Central memory CD4-positive, alpha-beta T cell (primary cell): ENCODE measurements at places on chromosomes 12 and 14.
A peak's percentile ranks its signal among the peaks of the same experiment; 100 is the strongest.

DNA sequence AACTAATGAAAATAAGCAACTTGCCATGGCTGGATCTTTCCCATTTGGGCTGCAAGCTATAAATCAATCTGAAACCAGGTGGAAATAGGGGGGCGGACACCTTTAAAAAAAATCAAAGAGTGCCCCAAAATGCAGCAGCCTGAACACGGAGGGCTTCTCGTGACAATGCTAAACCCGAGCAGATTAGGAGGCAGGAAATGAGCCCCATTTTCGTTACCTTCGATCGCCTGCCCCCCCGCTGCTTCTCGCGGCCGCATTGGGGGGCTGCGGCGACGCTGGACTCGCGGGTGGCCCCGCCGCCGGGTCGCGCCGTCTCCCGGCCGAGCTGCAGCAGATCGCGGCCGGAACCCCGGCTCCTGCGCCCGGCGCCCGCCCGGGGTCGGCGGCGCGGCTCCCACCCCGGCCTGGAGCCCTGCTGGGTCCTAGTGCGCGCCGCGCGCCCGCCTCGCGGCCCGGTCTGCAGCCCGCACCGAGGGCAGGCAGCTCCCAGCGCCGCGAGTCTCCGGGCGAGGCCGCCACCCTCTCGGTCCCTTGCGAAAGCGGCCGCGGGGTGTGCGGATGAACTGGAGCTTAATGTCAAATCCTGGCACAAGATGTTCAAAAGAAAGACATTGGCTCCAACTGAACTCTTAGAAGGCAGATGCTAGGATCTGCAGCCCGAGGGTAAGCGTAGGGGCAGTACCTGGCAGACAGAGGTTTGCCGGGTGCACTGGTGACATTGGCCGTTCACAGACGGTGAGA, 201.9 kb upstream of the FOXN3 start:
- DNase-seq, result peak; percentile 75

GRCh38 chr12:94282675-94283074, 134.3 kb downstream of the PLXNC1 start:
- DNase-seq, result peak; percentile 64

DNA sequence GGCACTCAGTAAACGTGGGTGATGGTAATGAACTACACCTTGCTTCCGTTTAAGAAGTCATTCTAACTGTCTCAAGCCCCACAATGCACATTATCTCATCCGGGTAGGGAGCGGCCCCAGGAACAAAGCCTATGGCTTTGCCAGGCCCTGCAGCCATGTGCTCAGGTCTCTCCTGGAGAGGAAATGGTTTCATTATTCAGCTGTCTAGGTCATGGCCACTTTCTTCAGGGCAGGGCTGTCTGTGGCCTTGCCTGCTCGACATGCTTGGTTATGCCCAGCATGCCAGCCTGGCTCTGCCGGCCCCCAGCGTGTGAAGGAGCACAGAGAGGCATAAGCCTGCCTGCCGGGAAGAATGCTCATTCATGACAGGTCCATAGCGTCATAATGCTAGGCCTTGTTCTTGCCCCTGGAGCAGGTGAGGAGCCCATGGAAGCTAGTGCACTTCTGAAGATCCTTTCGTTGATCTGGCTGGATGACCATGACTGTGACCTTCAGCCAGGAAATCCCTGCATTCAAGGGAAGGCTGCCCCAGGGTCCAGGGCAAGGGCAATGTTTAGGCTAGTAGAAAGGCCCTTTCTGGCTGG, 26.3 kb upstream of the FOS start:
- DNase-seq, result no peak

- DNase-seq, result no peak
Observed at GRCh38 chr12:68428724-68429501, 96.8 kb upstream of the MDM1 start.

DNA sequence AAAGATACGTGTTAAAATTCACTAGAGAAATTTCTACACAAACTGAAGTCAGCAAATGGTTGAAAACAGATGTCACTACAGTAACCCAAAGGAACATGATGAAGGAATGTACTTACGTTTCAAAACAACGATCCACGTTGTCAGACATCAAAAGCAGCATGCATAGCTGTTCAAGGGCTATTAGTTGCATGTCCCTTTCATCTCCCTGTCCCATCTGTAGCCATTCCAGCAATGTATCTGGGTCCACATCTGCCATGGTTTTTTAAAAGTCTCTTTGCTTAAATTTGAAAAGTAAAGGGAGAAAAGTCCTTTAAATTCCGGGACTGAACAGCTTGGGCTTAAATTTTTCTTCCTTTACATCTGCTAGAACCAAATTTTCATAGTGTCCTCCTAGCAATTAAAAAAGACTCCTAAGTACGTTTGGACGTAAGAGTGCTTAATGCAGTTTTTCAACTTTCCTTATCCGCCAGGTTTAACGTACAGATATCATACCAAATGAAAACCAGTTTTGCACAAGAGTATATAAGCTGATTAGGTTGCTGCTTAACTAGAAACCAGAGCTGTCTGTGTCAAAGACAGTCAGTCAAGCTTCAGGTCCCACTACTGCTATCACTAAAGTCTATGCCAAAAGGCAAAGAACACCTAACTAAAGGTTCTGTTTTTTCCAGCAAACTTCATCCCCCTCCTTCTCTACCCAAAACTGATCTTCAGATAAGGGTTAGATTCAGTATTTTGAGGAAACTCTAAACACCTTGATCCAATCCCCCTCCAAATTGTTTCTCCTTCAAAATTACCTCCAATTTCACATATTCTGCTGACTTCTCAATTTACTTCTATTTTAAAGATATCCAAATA, 1.7 kb downstream of the HECTD1 start:
- no peak for DNase-seq

DNA sequence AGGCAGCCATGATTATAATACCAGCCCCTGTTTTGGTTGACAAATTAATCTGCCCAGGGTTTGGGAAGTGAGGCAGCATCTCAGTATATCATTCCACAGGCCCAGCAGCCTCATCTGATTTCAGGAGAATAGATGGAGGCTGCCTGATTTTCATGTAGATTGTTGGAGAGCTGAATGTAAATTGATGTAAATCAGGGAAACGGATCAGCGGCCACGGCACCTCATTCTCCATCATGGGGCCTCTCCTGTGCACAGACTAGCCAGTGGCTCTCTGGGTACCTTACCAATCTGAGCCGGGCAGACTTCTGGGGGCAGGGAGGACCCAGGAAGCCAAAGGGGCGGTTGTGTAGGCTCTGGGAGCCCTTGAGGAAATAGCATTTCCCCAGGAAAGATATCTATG, 63.7 kb upstream of the GSC start:
- DNase-seq, result no peak

DNA sequence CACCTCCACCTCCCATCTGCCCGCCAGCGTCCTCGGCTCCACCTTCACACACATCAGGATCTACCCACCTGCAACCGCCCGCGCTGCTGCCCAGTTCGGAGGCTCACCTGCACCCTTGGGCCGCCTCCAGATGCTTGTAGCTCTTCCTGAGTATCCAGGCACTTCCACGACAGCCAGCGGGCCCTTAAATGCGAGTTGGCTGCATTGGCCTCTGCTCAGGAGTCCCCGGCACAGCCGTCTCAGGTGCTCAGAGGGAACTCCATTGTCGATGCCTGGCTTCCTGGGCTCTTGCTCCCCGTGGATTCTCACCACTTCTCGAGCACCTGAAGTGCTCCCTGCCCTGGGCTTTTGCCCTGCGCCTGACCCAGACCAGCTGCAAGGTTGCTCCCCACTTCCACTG, 21.9 kb upstream of the CDCA4 start:
- DNase-seq, result no peak

- no peak for DNase-seq
Observed at GRCh38 chr14:105891631-105892452, 365.5 kb downstream of the TMEM121 start.

- no peak for DNase-seq
Observed at GRCh38 chr12:46699986-46700385, 125.8 kb downstream of the SLC38A4 start.

DNA sequence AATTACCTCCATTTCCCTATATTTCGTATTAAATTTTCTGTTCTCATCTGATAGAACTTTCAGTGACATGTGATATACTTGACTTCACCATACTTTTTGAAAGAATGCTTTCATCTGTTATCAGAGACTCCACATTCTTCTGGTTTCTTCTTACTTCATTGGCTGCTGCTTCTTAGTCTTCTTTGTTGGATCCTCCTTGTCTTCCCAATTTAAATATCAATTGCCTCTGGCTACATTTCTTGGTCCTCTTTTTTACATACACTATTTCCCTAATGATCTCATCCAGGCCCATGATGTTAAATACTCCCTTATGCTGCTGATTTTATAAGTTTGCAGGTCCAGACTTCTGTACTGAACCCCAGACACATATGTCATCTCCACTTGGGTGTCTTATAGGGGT, 22.0 kb downstream of the OR5AU1 start:
- no peak for DNase-seq

GRCh38 chr12:58302487-58303011, 361.2 kb downstream of the ATP23 start:
- DNase-seq, result no peak

DNA sequence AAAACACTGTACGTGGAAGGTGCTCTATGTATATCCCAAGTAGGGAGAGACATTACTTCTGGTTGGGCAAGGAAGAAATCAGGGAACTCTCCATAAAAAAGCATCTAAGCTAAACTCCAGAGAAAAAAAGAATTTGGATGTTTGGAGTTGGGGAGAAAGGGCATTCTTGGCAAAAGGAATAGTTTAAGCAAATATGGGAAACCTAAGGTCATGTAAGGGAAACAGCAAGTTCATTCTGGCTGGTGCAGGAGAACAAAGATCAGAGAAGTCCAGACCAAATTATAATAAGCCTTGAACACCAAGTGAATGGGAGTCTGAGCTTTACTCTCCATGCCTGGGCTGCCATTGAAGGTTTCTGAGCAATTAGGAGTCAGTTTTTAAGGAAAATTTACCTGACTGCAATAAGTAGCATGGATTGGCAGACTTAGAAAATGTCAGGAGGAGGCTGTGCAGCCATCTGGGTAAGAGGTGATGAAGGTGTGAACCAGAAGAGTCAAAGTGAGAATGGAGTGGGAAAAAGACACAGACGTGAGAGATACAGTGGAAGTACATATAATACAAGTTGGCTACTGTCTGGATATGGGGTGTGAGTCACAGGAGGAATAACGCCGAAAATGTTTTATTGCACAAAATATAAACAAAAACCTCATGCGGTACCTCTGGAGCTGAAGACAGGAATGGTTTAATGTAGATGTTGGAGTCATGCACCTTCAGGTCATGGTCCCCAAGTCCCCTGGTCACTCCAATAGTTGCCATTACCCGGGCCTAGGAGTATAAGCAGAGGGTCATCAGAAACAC, 222.6 kb downstream of the MON2 start:
- DNase-seq, result no peak

DNA sequence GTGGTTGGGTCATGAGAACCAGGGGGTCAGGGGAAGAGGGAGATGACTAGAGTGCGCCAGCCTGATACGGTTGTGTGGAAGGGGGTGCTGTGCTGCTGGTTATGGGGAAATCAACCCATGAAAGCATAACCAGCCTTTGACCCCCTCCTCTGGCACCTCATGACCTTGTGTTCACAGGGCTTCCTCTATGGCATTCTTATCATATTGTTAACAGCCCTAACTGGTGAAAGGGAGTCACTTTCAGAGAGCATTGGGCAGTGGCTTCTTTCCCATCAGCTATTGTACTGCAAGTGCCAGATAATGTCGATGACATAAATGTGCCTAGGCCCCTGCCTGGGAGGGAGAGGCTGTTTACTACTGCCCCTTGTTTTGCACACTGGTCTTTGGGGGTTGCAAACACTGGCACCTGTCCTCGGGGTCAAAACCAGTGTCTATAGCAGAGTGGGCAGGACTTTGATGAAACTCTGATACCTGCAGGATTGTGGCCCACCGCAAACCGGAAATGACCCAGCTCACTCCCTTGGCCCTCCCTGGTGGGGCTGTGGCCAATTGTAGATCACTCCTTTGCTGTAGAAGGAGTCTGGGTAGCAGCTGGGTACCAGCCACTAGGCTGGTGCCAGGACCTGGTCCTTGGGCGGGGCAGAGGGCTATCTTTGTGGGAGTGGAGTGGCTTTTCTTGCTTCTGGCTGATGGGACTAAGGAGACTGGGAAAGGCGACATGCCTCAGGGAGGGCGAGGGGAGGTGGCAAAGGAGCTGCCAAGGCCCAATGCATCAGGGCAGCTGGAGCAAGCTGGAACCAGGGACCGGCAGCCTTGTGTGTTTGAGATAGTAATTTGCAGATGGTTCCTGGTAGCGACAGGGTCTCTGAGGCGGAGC, 634 bp upstream of the TMEM63C start:
- DNase-seq, result no peak

- no peak for DNase-seq
Observed at GRCh38 chr14:30584058-30584630, 25.2 kb downstream of the G2E3 start.

GRCh38 chr14:85380881-85381280, 149.1 kb upstream of the FLRT2 start:
- no peak for DNase-seq

DNA sequence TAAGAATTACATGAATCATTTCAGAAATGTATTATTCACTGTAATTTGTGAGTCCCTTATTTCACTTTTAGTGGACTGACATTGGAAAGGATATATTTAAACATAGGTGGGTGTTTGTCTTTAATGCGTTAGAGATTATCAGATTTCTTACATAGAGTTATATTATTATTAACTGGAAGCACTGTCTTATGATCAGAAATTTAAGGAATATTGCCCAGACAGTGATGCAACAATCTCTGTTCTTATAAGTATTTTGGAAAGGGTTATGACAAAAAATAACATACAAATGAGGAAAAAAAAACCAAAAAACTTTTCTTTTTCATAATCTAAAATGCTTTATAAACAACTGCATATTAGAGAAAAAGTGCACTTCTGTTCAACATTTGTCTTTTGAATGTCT, 836.6 kb downstream of the SLC6A15 start:
- DNase-seq, result no peak

DNA sequence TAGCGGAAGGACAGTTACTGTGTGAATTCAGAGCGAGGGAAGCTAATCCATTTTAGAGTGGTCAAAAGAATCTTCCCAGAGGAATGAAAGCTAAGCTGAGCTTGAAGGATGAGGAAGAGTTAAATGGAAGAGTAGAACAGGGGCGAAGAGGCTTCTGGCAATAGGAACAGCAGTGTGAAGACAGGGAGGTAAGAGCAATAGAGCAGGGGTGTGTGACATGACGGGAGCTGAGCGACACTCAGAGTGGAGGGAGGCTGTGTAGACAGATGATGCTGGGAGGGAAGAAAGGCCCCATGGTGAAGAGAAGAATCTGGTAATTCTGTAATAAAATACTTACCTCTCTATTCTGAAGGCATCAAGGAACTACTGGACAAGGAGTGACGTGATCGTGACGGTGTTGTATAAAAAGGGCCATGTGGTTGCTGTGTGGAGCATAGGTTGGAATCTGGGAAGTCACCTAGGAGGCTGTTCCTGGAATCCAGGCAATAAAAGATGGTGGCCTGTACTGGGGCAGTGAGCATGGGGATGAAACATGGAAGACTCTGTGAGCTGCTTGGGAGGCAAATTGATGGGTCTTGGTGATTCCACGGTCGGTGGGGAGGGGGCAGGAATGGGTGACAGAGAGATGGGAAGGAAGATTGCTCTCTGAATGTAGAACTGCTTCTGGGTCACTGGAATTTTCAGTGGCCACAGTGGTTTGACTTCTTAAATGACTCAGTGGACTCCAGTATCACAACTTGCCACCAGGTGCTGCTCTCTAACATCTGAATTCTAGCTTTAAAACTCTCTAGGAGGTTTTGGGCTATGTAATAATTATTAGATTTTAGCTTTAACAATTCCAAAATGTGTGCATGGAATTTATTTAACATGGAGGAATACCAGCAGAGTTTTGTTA, 164.1 kb downstream of the ATP23 start:
- DNase-seq, result no peak

GRCh38 chr12:63918800-63919300, 74.3 kb downstream of the SRGAP1 start:
- DNase-seq, result no peak
